ENCODE measurements at places on chromosomes 1 and 21.

- H3K27me3 ChIP-seq, result no peaks in the 10 kb centered on the region
- ATAC-seq, result no peak
- H3K36me3 ChIP-seq, result peaks cover 86% of the 10 kb centered on the region
- H3K4me3 ChIP-seq, result no peak overlapping the region
Observed at GRCh38 chr21:42293649-42294272, 21.4 kb downstream of the TFF3 start.

DNA sequence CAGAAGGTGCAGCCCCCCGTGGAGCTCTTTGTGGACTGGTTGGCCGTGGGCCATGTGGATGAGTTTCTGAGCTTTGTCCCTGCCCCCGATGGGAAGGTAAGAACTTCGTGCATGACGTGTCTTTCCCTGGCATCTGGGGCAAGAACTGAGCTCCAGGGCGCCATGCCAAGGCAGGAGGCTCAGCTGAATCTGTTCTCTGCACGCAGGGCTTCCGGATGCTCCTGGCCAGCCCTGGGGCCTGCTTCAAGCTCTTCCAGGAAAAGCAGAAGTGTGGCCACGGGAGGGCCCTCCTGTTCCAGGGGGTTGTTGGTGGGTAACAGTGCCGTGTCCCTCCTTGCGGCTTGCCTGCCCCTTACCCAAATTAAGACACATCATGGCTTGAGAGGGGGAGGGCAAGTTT lies 27.7 kb downstream of the PADI3 start:
- no peaks in the 10 kb centered on the region for H3K4me1 ChIP-seq
- H3K36me3 ChIP-seq, result no peaks in the 10 kb centered on the region
- H3K27ac ChIP-seq, result no peak overlapping the region
- ATAC-seq, result no peak
- H3K27me3 ChIP-seq, result peaks cover 61% of the 10 kb centered on the region
- no peak overlapping the region for H3K4me3 ChIP-seq

DNA sequence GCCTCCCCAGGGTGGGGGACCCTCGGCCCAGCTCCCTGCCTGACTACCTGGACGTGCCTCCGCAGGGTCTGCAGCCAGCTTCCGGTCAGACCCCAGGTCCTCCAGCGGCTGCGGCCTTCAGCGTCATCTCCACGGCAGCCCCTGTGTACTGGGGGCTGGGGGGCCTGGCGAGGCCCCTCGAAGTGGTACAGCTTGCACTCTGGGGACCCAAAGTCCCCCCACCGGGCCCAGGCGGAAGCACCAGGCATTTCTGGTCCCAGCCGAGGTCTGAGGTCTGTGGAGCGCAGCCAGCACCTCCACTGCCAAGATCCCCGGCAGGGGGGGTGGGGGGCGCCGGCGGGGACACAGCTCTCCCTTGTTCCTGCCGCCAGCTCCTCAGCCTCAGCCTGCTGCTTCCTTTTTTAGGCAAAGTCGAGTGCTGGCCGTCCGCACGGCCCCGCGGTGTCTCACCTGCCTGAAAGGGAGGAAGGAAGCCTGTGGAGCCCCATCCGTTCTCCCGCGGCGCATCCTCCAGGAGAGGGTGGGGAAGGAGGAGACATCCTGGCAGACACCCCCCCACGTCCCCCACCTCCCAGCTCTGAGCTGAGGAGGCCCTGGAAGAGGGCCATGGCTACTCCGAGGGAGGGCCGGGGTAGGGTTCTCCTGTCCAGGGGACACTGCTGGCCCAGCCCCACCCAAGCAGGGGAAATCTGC lies 1.2 kb upstream of the VWA1 start:
- peak overlapping the region; percentile 1 for H3K4me3 ChIP-seq
- peak overlapping the region; percentile 97 for H3K27ac ChIP-seq
- no peaks in the 10 kb centered on the region for H3K27me3 ChIP-seq
- ATAC-seq, result peak; percentile 26
- H3K36me3 ChIP-seq, result no peaks in the 10 kb centered on the region

DNA sequence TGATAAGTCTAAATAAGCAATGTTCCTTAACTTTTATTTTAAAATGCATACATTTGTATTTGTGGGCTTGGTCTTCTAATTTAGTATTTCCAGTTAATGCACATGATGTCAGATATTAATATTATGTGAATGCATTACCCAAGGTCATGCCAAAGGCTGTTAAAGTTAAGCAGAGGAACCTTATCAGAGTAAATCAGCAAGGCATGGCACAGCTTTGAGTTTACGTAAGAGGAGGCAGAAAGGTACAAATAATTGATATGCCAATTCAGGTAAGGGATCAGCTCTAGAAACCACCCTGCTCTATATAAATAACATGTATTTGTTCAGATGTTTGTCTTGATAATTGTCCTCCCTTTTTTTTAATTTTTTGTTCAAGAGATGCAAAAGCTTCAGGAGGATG lies 64.5 kb upstream of the CHRM3 start:
- no peak overlapping the region for H3K4me3 ChIP-seq
- H3K4me1 ChIP-seq, result no peaks in the 10 kb centered on the region
- no peaks in the 10 kb centered on the region for H3K27me3 ChIP-seq
- ATAC-seq, result no peak

- H3K27me3 ChIP-seq, result no peaks in the 10 kb centered on the region
- H3K4me3 ChIP-seq, result peak overlapping the region; percentile 14
- ATAC-seq, result no peak
- peak overlapping the region; percentile 13 for H3K27ac ChIP-seq
- no peaks in the 10 kb centered on the region for H3K36me3 ChIP-seq
Observed at GRCh38 chr1:96482616-96483015, 239.0 kb upstream of the PTBP2 start.

- no peak overlapping the region for H3K4me3 ChIP-seq
- no peak for ATAC-seq
- H3K27ac ChIP-seq, result no peak overlapping the region
- no peaks in the 10 kb centered on the region for H3K36me3 ChIP-seq
- H3K27me3 ChIP-seq, result no peaks in the 10 kb centered on the region
Observed at GRCh38 chr1:67137307-67137753, 2.6 kb upstream of the C1orf141 start.

- H3K36me3 ChIP-seq, result no peaks in the 10 kb centered on the region
- ATAC-seq, result no peak
- H3K4me3 ChIP-seq, result no peak within 1 kb of the TSS
Observed at GRCh38 chr1:224615861-224616755, at the start of gene CNIH3. Gene CNIH3 (plus strand): TSS chr1:224616317. CDS start chr1:224617175, 858 bp downstream.

DNA sequence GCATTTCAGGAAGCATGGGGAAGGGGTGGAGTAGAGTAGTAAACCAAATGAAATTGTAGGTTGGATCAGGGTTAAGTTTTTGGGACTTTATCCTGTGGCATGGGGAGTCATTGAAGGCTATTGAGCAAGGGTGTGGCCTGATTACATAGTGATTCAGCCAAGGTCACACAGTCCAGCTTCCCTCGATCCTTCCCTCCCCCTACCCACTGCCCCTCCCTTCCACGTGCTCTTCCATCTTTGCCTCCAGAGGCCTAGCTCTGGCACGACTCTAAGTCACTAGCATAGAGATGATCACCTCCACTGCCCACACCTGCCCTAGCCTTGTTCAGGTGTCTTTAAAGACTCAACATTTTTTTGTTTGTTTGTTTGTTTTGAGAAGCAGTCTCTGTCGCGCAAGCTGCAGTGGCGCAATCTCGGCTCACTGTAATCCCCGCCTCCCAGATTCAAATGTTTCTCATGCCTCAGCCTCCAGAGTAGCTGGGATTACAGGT lies 37.2 kb upstream of the SLC9A1 start:
- no peak overlapping the region for H3K27ac ChIP-seq
- H3K4me1 ChIP-seq, result no peaks in the 10 kb centered on the region
- ATAC-seq, result no peak
- peaks cover 8% of the 10 kb centered on the region for H3K27me3 ChIP-seq
- no peaks in the 10 kb centered on the region for H3K36me3 ChIP-seq
- no peak overlapping the region for H3K4me3 ChIP-seq

- no peak for ATAC-seq
- peaks cover 99% of the 10 kb centered on the region for H3K36me3 ChIP-seq
- H3K4me3 ChIP-seq, result no peak overlapping the region
- no peaks in the 10 kb centered on the region for H3K27me3 ChIP-seq
- H3K4me1 ChIP-seq, result peaks cover 82% of the 10 kb centered on the region
Observed at GRCh38 chr1:8358241-8358896, 40.5 kb downstream of the SLC45A1 start.

DNA sequence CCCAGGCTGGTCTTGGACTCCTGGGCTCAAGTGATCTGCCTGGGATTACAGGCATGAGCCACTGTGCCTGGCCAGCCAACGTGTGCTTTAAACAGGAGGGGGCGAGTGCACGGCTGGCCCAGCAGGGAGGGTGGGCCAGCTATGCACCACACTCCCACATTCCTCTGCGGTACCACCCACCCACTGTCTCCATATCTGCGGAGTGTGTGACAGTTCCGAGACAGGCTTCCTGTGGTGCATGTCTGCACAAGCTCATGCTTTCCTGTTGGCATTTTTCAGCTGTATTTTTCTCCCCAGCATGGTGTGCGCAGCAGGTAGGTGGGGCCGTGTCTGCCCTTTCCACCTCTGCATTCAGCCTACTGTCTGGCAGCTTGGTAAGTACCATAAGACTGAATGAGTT lies 183.3 kb downstream of the AJAP1 start:
- H3K27ac ChIP-seq, result no peak overlapping the region
- peaks cover 15% of the 10 kb centered on the region for H3K27me3 ChIP-seq
- H3K36me3 ChIP-seq, result no peaks in the 10 kb centered on the region
- H3K4me3 ChIP-seq, result no peak overlapping the region
- no peak for ATAC-seq

DNA sequence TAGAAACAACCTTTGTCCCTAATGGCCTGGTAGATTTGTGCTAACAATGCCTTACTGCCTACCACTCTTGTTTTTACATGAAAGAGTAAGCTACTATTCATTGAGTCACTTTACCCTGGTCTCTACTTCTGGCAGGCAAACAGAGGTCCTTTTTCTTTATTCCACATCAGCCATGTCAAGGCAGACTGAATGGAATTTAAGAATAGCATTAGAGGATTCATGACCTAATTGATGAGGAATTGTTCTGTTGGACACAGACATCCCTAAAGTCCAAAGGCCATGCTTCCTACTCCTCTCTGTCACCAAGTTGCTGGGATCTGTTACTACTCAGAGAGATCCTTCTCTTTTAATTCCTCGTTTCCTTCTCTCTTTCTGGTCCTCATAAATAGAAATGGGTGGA lies 229.1 kb upstream of the ZP4 start:
- H3K4me3 ChIP-seq, result no peak overlapping the region
- no peak for ATAC-seq
- H3K4me1 ChIP-seq, result no peaks in the 10 kb centered on the region

DNA sequence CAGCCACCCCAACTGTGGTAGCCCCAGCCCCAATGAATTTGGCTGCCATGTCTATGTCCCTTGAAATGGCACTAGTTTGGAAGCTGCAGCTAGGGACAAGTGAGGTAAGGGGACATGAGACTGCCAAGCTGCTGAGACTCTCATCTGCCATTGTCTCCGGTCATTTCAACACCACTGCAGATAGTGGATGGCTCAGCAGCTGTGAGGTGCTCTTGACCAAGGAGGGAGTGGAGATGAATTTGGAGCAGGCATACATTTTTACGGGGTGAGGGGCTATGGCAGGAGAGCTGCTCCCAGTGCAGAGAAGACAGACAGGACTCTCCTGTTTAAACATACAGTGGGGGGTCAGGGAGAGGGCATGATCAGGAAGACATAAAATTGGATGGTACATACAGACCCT lies 315.5 kb upstream of the CAMK1G start:
- H3K36me3 ChIP-seq, result no peaks in the 10 kb centered on the region
- ATAC-seq, result no peak
- H3K27me3 ChIP-seq, result no peaks in the 10 kb centered on the region
- H3K4me1 ChIP-seq, result no peaks in the 10 kb centered on the region
- H3K4me3 ChIP-seq, result no peak overlapping the region

DNA sequence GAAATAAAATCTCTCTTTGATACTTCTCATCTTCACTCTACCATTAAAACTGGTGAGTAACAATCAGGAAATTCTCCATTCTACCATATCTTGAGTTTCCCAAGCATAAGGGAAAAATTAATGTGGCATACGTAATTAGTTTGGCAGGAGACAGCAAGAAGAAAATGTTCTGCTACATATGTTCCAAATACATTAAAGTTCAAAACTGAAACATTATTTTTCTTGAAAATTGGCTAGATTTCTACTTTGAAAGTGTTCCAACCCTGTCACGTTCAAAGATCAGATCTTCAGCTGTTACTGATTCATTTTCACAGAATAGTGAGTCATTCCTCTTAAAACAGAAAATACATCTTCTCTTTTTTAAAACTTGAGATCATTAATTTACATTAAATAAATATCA lies 48.5 kb downstream of the PIGK start:
- no peak overlapping the region for H3K27ac ChIP-seq
- ATAC-seq, result no peak
- no peaks in the 10 kb centered on the region for H3K4me1 ChIP-seq
- no peak overlapping the region for H3K4me3 ChIP-seq
- no peaks in the 10 kb centered on the region for H3K27me3 ChIP-seq

- no peaks in the 10 kb centered on the region for H3K27me3 ChIP-seq
- no peak for ATAC-seq
- H3K27ac ChIP-seq, result no peak overlapping the region
- H3K4me3 ChIP-seq, result no peak overlapping the region
Observed at GRCh38 chr1:40607921-40608320, 57.6 kb downstream of the RIMS3 start.

- ATAC-seq, result no peak
- no peak overlapping the region for H3K4me3 ChIP-seq
- no peaks in the 10 kb centered on the region for H3K36me3 ChIP-seq
- no peak overlapping the region for H3K27ac ChIP-seq
Observed at GRCh38 chr1:200380589-200381021, 29.2 kb downstream of the ZNF281 start.

DNA sequence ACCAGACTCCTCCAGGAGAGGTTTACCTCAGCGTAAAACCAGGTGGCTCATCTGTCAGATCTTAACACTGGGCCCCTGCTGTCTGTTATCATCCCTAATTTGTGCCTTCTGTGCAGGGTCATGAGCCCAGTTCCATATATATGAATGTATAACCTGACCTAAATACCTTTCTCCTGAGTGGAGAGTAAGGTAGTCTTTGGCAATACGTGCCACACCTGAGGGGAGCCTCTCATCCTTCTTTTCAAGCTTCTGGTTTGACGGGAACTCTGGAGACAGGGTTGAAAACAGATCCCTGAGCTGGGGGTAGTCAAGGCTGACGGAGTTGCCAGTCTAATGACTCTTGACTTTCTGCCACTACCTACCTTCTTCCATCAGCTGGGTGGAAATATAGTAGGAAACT lies 4.1 kb downstream of the SFT2D2 start:
- H3K27ac ChIP-seq, result no peak overlapping the region
- ATAC-seq, result no peak
- H3K4me3 ChIP-seq, result no peak overlapping the region
- H3K36me3 ChIP-seq, result peaks cover 46% of the 10 kb centered on the region

Measured in gastroesophageal sphincter (tissue), 4 donors.